ENCODE measurements at places on chromosomes 4 and X. TPM values are rescaled to one million over a fixed set of nuclear protein-coding genes. Genes with fewer than 3 reads are reported as not detected.
A peak's percentile ranks its signal among the peaks of the same experiment; 100 is the strongest.

The ANKRD50 gene
- total RNA-seq: 29.4 TPM

The ASB9 gene
- total RNA-seq: 0.27 TPM

- H3K4me1 ChIP-seq: peaks cover 4% of the 10 kb centered on the region
- no peak overlapping the region for H3K4me3 ChIP-seq
- peak; percentile 48 for DNase-seq
- no peaks in the 10 kb centered on the region for H3K36me3 ChIP-seq
Measured at GRCh38 chr4:113882668-113883067, 96.8 kb downstream of the ARSJ start.

DNA sequence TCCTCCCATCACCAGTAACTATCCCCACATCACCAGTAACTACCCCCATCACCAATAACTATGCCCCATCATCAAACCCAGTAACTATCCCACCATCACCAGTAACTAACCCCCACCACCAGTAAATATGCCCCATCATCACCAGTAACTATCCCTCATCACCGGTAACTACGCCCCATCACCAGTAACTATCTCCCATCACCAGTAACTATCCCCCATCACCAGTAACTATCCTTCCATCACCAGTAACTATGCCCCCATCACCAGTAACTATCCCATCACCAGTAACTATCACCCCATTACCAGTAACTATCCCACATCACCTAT, 2.9 kb downstream of the ASMTL start:
- DNase-seq: no peak
- H3K27me3 ChIP-seq: no peaks in the 10 kb centered on the region
- H3K4me1 ChIP-seq: no peaks in the 10 kb centered on the region
- no peak overlapping the region for H3K27ac ChIP-seq
- H3K36me3 ChIP-seq: no peaks in the 10 kb centered on the region

DNA sequence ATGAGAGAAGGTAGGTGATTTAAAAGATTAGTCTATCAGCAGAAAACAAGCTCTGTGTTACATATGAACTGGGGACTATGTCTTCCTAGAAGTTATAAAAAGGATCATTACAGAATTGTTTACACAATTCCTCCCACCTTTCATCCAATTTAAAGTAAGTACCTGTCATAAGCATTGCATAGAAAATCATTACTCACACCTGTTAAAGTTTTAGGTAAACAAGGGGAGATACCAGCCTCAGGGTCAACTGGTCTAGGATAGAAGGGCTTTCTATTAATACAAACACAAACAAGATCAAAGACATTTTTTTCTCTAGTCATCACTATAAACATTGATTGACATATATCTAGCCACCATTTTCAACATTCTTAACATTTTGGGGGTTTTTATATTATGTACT, 333.9 kb downstream of the ARHGAP24 start:
- H3K36me3 ChIP-seq: no peaks in the 10 kb centered on the region
- no peak overlapping the region for H3K4me3 ChIP-seq
- no peak overlapping the region for H3K27ac ChIP-seq
- no peak for DNase-seq
- H3K4me1 ChIP-seq: peaks cover 13% of the 10 kb centered on the region

- peak; percentile 81 for DNase-seq
- H3K27ac ChIP-seq: no peak overlapping the region
- no peaks in the 10 kb centered on the region for H3K36me3 ChIP-seq
- peaks cover 9% of the 10 kb centered on the region for H3K4me1 ChIP-seq
- H3K4me3 ChIP-seq: no peak overlapping the region
Measured at GRCh38 chr4:41600243-41600912, 62.4 kb downstream of the LIMCH1 start.

- no peak for DNase-seq
- H3K4me1 ChIP-seq: no peaks in the 10 kb centered on the region
- peaks cover 2% of the 10 kb centered on the region for H3K36me3 ChIP-seq
Measured at GRCh38 chrX:24777660-24778059, 83.9 kb downstream of the POLA1 start.
